ENCODE measurements at places on chromosomes 12 and 14.

- DNase-seq: no peak
Measured at GRCh38 chr12:3323002-3323685, 167.9 kb upstream of the PRMT8 start.

- no peak for DNase-seq
Measured at GRCh38 chr14:72708708-72709475, 185.0 kb downstream of the DPF3 start.

GRCh38 chr14:90778571-90779255, 37.5 kb downstream of the TTC7B start:
- peak; percentile 57 for DNase-seq

- DNase-seq: no peak
Measured at GRCh38 chr14:104243200-104243599, 104.8 kb downstream of the KIF26A start.

- DNase-seq: no peak
Measured at GRCh38 chr12:80406253-80406652, 37.8 kb upstream of the PTPRQ start.

DNA sequence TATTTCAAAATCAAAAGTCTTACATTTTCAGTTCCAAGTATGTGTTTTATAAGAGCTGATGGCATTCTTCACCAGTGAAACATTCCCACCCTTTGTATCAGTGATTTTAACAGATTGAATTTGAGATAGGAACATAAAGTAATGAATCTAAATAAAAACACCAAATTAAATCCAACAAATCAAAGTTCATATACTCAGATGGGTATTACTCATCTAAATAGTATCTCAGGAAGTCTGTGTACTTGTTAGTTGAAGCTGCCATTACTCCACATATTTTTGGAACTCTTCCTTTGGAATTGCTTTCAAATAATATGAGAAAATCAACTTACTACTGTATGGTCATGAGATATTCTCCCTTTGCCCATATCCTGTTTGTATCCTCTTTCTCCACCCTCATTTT, 89.1 kb downstream of the MIA2 start:
- DNase-seq: no peak

DNA sequence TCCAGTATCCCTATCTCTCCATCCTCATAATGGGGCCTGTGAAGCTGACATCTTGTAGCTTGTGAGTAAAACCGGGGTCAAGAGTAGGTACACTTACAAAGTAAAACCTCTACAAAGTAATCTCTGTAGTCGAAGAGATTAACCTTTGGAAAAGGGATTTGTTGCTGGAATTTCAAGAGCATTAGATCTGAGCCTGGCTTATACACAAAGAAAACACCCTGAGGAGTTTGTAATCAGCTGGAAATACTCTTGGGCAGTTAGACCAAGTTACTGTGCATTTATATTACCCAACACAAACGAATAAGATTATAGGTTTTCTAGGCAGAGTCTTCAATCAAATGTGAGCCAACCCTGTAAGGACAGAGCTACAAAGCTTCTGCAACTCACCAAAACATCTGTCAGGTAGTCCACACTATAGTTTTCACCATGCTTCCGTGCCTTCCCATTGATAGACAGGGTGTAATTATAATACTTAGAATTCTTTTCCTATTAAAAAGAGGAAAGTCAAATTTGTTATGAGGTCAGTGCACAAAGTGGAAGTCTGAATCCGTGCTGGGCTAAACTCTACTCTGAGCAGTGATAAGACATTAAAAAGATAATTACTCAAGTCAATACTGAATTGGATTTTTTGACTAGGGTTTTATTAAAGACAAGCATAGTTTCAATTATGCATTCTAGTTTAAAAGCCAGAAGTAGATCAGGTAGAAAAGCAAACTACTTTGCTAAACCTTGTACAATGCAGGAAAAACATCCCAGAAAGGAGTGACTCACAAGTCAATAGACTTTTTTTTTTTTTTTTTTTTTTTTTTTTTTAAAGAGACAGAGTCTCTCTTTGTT, 14.6 kb downstream of the GNS start:
- DNase-seq: no peak

DNA sequence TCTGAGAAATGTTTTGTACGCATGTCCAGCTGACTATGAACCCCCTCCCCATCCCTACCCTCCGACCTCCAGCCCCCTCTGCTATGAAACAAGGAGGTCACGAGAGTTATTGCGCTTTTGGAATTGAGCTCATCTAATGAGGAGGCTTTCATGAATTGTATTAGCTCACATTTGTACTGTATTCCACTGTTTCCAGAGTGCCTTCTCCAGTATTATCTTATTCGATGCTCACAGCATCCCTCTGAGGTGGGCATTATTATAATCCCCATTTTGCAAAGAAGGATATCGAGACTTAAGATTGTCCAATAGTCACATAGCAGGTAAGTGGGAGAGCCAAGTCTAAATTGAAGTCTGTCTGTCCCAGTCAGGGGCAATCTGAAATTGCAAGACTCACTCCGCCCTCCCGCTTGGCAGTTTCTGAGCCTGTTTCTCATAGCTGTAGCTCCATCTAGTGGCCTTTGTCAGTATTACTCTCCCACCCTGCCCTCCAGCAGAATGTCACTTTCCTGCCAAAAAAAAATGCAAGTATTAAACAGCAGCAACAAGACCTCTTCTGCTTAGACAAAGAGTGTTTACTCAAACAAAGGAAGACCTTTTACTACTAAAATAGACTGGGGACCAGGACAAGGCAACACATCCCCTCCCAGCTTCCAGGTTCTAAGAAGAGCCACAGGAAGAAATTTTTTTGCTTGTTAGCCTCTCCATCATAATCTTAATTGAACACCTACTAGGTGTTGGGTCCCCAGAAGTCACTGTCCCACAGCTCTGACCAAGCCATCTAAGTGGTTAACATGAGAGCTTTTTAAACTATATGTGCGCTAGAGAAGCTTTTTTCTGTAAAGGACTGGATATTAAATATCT, 48.6 kb upstream of the TMEM233 start:
- DNase-seq: no peak

GRCh38 chr12:52352951-52353350, 14.3 kb downstream of the KRT85 start:
- no peak for DNase-seq

- peak; percentile 76 for DNase-seq
Measured at GRCh38 chr12:546920-547845, 87.4 kb downstream of the B4GALNT3 start.

DNA sequence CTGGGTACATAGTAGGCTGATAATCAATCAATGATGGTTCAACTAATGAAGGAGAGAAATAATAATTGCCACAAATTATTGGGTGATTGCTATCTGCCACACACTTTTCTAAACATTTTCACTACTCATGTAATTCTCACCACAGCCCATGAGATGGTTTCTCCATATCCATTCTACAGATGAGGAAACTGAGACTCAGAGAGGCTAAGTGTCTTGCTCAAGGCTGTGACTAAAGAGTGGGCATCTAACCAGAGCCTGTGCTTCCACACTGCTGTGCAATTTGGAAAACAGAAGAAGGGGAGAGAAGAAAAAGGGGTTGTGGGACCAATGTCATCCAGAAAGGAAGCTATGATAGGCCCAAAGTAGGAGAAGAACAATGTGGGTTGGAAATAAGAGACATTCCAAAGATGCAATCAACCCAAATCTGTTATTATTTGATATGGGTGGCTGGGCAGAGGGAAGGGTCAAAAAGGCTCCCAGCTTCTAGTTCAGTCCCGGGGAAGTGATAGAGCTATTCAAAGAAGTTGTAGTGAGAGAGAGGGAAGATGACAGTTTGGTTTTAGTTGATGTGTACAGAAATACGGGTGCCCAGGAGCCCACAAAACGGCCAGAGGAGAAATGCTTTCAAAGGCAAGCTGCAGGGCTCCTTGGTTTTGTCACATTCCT, 483 bp upstream of the NR1H4 start:
- no peak for DNase-seq

DNA sequence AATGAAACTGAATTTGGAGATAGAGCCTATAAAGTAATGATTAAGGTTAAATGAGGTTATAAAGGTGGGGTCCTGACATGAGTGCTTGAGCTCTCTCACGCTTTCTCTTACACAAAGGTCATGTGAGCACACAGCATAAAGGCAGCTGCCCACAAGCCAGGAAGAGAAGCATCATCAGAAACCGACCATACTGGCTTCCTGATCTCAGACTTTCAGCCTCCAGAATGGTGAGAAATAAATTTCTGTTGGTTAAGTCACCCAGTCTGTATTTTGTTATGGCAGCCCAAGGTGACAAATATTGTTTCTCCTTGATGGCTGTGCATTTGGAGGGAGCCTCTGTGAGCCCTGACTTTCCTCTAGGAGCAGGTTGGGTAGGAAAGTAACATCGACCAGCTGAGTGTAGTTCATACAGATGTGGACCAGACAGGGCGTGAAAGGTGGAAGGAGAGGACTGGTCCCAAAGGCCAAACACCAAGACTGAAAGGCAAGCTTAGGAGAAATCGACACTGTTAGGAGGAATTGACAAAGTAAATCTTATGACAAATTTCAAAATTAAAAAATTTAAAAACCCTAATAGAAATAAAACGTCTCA, 97.6 kb upstream of the SLC38A2 start:
- DNase-seq: no peak

- DNase-seq: no peak
Measured at GRCh38 chr14:55088356-55088755, 36.9 kb downstream of the MAPK1IP1L start.

DNA sequence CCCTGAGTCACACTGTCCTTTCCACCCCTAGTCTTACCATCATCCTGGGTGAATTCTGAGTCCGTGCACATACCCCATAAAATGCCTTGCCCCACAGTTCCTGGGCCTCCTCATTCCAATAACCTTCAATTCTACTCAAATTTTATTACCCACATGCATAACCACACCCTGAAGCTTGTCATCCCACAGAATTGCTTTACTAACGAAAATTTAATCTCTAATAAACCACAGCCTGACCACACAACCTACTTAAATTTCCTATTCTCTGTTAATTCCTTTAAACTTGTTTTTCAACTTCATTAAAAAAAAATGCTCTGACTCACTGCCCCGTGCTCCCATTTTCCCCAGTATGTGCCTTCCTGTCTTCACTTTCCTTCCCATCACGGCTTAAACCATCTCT, 205.9 kb downstream of the PHLDA1 start:
- DNase-seq: no peak

GRCh38 chr12:108141600-108142130, 12.6 kb downstream of the WSCD2 start:
- DNase-seq: no peak

DNA sequence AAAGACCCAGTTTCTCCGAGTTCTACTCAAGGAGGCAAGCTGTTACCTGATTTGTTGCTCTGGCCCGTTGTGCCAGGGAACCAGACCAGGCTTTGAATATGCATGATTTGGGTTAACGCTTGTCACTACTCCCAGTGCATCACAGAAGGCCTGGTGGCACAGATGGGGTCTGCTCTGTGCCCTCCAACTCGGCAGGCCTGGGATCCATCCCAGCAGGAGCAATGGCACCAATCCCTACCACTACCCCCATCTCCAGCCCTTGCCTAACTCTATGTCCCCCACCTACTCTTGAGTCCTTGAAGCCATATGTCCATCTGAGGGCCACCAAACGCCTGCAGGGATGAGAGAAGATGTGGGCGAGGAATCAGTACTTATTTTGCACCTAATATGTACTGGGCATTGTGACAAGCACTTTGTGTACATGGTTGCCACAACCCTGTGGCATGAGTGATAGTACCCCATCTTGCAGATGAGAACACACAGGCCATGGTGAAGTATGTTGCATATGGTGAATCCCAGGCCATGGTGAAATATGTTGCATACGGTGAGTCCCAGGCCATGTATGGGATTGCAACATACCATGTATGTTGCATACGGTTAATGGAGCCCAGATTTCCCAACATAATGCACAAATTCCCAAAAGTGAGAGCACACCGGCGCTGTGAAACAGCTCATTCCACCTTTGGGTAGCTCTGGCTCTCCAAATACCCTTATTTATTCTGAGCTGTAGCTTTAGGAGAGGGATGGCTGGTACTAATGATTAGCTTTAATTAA, 102.7 kb downstream of the NTF3 start:
- DNase-seq: no peak

DNA sequence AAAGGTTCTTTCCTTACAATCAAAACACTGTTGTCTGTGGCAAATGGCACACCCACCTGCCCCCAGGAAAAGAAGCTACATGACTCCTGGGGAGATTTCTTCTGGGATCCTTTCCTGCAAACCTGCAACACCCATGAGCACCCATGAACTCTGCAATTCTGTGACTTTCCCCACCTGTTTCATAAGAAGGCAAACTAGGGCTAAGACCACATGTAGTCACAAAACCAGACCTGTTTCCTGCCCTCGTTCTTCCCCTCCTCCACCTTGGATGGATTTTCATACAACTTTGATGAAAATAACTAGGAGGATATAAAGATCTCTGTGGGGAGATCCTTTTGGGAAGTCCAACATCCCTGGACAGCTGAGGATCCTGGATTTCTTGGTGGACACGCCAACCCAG, 1084.7 kb downstream of the BCL11B start:
- DNase-seq: no peak

DNA sequence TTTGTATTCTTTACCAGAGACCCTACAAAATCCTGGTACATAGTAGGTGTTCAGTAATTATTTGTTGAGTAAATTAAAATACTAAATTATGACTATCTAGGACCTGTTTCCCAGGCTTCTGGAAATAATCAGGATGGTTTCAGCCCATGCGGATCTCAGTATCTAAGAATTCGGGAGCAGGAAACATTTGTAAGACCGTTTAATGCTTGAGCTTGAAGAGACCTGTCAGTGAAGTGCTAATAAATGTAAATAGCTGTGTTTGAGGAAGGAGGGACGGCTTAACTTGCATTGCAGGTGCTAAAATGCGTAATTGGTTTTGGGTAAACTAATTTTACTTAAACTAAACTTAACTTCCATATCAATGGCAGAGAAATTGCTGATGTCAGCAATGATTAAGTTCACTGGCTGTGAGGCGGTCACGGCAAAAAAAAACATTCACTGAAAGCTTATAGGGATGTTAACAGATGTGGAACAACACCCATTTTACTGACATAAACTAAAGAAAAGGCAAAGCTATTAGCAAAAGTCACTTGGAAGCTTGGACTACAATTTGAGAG, 28.6 kb upstream of the AEBP2 start:
- DNase-seq: no peak

DNA sequence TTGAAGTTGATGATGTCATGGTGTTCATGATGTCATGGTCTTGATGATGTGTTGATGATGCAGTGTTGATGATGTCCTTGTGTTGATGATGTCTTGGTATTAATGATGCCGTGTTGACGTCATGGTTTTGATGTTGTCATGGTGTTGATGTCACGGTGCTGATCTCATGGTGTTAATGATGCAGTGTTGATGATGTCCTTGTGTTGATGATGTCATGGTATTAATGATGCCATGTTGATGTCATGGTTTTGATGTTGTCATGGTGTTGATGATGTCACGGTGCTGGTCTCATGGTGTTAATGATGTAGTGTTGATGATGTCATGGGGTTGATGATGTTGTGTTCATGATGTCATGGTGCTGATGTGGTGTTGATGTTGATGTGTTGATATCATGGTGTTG, 48.0 kb upstream of the RIMBP2 start:
- DNase-seq: no peak

GRCh38 chr14:102507081-102507856, 2.3 kb downstream of the ANKRD9 start:
- no peak for DNase-seq

DNA sequence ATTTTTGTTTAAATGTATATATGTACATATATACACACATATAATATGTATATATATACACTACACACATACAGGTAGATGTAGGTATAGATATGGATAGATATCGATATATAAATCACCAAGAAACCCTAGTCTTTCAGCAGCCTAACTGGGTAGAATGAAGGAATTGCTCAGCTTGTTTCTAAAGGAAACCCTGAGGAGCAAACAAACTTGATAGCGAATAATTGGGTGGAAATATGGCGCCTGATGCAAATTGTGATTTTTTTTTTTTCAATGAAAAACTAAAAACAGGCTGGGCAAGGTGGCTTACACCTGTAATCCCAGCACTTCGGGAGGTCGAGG, 254 bp upstream of the CCDC177 start:
- DNase-seq: no peak
